ENCODE measurements at places on chromosomes 3 and 15.
A peak's percentile ranks its signal among the peaks of the same experiment; 100 is the strongest.

GRCh38 chr3:170865209-170866094 is 4.5 kb downstream of the RPL22L1 start:
- DNase-seq: no peak
- no peak overlapping the region for H3K4me3 ChIP-seq
- H3K4me1 ChIP-seq: peaks cover 18% of the 10 kb centered on the region
- no peaks in the 10 kb centered on the region for H3K27me3 ChIP-seq
- no peak overlapping the region for H3K27ac ChIP-seq
- peaks cover 15% of the 10 kb centered on the region for H3K36me3 ChIP-seq

DNA sequence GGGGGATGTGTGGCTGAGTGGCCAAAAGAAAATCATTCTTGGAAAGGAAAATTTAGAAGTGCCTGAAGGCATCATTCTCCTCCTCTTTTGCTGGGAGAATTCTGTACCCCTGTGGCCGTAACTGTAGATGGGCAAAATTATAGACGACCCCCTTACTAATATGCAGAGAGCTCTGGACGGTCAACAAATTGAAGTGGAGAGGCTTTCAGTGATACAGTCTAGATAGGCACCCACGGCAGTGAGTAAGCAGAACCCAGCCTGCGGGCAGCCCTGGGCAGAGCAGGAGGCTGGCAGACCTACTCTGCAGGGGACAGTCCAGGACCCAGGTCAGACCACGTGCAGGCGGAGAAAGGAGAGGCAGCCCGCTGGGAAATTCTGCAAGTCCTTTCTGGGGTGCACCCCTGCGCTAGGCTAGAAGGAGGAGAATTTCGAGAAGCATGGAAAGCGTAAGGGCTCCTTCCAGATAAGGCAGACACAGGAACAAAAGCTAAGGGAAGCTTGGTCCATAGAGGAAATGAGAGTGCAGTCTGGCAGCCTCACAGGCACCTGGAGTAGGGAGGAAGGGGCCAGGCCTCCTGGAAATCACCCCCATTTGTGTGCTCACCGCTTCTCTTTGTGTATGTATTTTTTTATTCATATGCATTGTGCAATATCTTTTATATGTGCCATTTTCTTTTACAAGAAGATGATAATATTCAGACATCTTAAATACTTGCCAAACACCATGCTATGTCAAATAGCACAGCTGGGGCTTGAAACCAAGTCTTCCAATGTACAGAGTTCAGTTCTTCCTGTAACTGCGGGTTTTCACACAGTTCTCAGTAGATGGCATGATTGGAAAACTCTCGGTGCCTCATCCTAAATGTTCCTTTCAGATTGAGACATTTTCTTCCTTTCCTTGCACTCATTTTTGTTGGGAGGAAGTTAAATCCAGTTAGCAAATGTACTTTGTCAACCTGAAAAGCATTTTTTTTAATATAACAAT is 40.2 kb downstream of the LRRK1 start:
- peak overlapping the region; percentile 21 for H3K4me3 ChIP-seq
- peaks cover 13% of the 10 kb centered on the region for H3K4me1 ChIP-seq
- no peak for DNase-seq
- H3K27me3 ChIP-seq: no peaks in the 10 kb centered on the region

- peaks cover 76% of the 10 kb centered on the region for H3K4me1 ChIP-seq
- no peaks in the 10 kb centered on the region for H3K27me3 ChIP-seq
- H3K27ac ChIP-seq: peak overlapping the region; percentile 96
- H3K36me3 ChIP-seq: no peaks in the 10 kb centered on the region
- no peak for DNase-seq
Measured at GRCh38 chr3:69088063-69088462, 3.3 kb downstream of the ARL6IP5 start.

DNA sequence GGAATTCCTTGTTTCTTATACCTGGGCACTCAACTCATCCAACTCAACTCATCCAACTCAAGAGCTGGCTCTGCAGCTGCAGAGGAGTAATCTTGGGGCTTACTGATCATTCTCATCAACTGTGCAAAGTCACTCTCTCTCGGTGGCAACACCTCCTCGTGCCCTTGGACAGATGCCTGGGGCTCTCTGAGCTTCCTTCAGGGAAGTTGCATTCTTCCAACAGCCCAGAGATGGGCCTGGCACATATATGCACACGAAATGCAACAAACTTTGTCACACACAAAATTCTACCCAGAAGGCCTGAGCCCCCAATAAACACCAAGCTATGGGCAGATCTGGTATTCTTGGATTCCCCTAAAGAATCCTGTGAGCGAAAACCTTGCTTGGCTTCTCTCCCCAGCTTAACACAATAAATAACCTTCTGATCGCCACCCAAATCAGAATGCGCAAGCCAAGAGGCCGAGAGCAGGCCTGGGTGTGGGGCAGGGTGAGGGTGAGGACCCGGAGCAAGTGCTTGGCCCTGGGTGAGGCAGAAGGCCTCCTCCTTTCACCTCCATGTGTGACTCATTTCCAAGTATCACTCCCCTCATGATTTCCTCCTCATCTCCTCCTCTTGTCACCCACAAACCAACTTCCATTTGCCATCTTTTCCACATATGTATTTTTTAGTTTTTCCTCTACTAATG is 15.4 kb downstream of the TGM5 start:
- H3K27me3 ChIP-seq: no peaks in the 10 kb centered on the region
- H3K27ac ChIP-seq: no peak overlapping the region
- no peaks in the 10 kb centered on the region for H3K4me1 ChIP-seq
- no peak for DNase-seq
- H3K4me3 ChIP-seq: no peak overlapping the region
- H3K36me3 ChIP-seq: no peaks in the 10 kb centered on the region

DNA sequence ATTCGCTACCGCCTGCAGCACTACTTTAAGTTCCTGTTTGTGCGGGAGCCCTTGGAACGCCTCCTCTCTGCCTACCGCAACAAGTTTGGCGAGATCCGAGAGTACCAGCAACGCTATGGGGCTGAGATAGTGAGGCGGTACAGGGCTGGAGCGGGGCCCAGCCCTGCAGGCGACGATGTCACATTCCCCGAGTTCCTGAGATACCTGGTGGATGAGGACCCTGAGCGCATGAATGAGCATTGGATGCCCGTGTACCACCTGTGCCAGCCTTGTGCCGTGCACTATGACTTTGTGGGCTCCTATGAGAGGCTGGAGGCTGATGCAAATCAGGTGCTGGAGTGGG is 995 bp downstream of the CHST14 start:
- peak overlapping the region; percentile 79 for H3K27ac ChIP-seq
- no peak for DNase-seq
- H3K4me1 ChIP-seq: peaks cover 23% of the 10 kb centered on the region
- peak overlapping the region; percentile 99 for H3K4me3 ChIP-seq
- H3K36me3 ChIP-seq: peaks cover 5% of the 10 kb centered on the region

DNA sequence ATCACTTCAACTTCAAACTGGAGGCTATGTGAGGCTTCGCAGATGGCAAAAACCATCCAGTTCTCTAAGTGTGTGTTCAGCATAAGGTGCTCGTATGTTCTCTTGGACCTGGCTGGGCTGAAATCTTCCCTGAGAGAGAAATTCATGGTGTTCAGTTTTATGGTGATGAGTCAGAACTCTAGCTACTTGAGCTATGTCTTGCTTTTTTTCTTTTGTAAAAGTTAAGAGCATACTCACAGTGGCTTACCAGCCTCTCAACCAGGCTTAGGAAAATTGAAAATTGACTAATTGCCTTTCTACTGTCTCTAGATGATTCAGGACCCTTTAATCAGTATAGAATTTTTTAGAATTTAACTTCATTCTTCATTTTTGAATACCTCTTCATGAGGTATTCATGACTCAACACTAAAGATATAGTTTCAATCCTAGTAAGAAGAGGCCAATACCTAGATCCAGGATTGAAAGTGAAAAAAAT is 617.5 kb downstream of the TBL1XR1 start:
- H3K27ac ChIP-seq: no peak overlapping the region
- no peak overlapping the region for H3K4me3 ChIP-seq
- no peak for DNase-seq
- H3K4me1 ChIP-seq: no peaks in the 10 kb centered on the region
- no peaks in the 10 kb centered on the region for H3K27me3 ChIP-seq
- no peaks in the 10 kb centered on the region for H3K36me3 ChIP-seq

DNA sequence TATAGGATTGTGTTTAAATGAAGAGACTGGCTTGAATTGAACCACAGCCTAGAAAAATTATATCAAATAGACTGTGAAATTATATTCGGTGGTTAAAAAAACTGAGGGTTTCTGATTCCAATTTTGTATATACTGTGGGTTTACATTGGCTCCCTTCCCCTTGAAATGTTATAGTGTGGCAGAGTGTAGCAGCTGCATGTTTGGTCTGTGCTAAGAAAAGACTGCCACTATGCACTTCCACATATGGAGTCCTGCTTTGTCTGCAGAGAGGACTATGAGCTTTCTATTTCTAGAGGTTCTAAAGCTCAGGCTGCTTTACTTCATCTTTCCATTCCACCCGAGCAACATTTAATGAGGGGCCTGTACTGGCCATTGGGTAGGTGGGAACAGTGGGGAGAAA is 112.3 kb downstream of the P3H2 start:
- H3K36me3 ChIP-seq: no peaks in the 10 kb centered on the region
- H3K4me3 ChIP-seq: no peak overlapping the region
- peaks cover 5% of the 10 kb centered on the region for H3K4me1 ChIP-seq
- no peak overlapping the region for H3K27ac ChIP-seq

GRCh38 chr15:33693166-33693800 is 275.0 kb upstream of the CHRM5 start:
- H3K27ac ChIP-seq: no peak overlapping the region
- H3K4me1 ChIP-seq: no peaks in the 10 kb centered on the region

GRCh38 chr3:25510797-25511196 is 82.7 kb downstream of the RARB start:
- no peaks in the 10 kb centered on the region for H3K27me3 ChIP-seq
- H3K4me3 ChIP-seq: no peak overlapping the region
- peaks cover 64% of the 10 kb centered on the region for H3K4me1 ChIP-seq
- no peak overlapping the region for H3K27ac ChIP-seq

- no peaks in the 10 kb centered on the region for H3K27me3 ChIP-seq
- no peak overlapping the region for H3K27ac ChIP-seq
- H3K4me1 ChIP-seq: peaks cover 25% of the 10 kb centered on the region
- no peak for DNase-seq
- H3K4me3 ChIP-seq: no peak overlapping the region
- no peaks in the 10 kb centered on the region for H3K36me3 ChIP-seq
Measured at GRCh38 chr3:169153656-169154055, 509.9 kb downstream of the MECOM start.

DNA sequence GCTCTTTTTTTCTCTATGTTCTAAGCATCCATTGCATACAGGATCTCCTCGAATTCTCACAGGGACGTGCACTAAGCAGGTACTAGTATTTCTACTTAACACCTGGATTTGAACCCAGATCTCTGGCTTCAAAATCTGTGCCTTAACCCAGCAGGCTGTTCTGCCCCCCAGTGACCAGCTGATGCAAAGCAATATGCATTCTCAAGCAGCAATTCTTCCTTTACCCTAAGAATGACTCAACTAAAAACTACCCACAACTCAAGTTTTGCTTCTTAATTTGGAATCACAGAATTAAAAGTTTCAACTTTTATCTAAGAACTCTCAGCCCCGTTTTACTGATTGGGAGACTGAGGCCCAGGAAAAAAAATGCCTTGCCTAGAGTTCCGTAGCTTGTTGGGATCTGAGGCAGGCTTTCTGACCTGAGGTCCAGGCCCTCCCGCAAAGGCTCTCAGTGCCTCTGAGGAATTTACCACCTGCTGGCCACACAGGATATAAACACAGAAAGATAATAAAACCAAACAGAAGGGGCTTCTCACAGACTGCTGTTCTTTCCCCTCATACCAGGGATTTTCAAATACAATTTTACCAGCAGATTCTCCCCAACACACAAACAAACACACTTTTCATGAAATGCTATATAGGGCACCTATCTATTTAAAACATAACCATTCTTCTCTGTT is 115.4 kb upstream of the RAD18 start:
- no peak for DNase-seq
- H3K36me3 ChIP-seq: no peaks in the 10 kb centered on the region
- H3K4me1 ChIP-seq: no peaks in the 10 kb centered on the region
- H3K27me3 ChIP-seq: no peaks in the 10 kb centered on the region
- no peak overlapping the region for H3K27ac ChIP-seq

All from thoracic aorta (tissue), 2 donors.